Mammary epithelial cell (primary cell): ENCODE measurements at places on chromosomes 5 and 9. TPM values are rescaled to one million over a fixed set of nuclear protein-coding genes. Genes with fewer than 3 reads are reported as not detected.

The GARIN3 gene
- not detected for total RNA-seq

The MUSK gene
- total RNA-seq = not detected in 2 replicates

GRCh38 chr9:93681269-93682154 is 105.1 kb downstream of the PHF2 start:
- no peak for DNase-seq

GRCh38 chr9:89309608-89310474 is 1.2 kb upstream of the CKS2 start:
- DNase-seq = no peak

DNA sequence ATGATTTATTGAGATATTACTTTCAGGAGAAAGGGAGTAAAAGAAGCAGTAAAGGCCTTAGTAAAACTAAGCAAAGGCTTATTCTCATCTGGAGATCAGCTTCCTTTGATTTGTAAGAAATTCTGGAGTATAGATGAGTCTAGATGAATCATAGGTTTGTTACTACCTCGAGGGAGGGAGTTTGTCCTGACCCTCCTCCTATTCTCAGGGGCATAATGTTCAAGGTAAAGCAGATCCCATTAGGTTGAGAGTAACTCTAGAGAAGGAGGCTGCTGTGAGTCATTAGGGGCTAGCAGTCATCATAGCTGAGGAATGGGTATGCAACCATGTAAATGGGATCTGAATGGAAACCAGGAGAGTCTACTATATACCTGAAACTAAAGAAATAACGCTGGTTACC is 155.5 kb upstream of the MOCS2 start:
- peak; percentile 51 for DNase-seq

DNA sequence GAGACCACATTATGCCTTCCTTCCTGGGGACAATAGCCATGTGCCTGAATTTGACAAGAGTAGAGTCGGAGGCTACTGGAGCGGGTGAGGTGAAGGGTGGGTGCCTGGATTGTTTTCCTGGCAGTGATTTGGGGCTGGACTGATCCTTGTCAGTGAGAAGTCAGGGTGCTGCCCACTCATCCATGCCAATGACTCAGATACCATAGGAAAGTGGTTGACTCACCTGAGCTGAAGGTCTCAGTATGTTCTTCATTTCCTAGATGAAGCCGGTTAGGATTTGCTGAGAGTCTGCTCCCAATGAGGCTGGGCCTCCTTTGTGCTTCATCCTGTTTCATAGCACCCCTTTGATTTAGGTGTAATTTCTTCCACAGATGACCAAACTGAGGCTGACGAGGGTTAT is 366.0 kb downstream of the KDM4C start:
- DNase-seq = peak; percentile 81
